GOT3 (cell line): ENCODE measurements at places on chromosomes 2 and 18.

DNA sequence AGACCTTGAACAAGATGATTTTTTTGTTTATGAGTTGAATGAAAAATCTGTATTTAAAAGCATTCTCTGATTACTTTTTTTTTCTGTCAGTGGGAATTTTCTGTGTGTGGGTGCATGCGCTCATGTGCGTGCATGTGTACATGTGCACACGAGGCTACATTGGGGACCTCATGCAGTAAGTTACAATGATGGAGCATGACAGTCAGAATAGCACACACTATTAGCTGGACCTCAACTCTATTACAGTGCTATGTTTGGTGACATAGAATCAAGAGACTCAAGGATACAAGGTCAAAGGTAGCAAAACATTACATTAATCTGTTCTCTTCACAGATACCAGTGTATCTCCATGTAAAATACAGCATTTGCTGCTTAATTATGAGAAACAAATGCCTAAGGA lies 276.8 kb upstream of the FIGN start:
- no peak for DNase-seq

GRCh38 chr2:216791303-216791702 lies 68.6 kb downstream of the TNP1 start:
- no peak for DNase-seq

GRCh38 chr2:160615706-160616105 lies 122.1 kb upstream of the RBMS1 start:
- DNase-seq, result no peak

GRCh38 chr18:24987303-24988252 lies 364.4 kb downstream of the ZNF521 start:
- DNase-seq, result no peak

DNA sequence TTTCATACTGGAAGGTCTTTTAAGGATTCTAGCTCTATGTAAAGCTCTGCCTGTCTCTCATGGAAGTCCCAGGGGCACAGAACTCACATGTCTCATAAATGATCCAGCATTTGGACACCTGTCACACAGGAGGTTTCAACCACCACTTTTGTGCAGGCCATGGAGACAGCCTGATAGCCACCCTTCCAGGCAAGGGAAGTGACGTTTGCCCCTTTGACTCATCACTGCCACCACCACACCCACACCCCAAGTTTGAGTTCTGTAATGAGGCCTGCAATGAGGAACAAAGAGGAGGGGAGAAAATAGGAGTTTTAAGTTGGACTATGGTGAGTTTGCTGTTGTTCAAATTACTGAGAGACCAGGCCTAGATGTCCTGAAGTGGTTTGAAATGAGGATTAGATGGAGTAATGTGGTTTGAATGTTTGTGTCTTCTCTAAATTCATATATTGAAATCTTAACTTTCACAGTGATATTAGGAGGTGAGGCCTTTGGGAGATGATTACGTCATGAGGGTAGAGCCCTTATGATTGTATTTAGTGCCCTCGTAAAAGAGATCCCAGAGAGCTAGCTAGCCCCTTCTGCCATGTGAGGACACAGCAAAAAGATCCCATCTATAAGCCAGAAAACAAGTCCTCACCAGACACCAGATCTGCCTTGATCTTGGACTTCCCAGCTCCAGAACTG lies 175.3 kb upstream of the EPHA4 start:
- DNase-seq, result no peak

DNA sequence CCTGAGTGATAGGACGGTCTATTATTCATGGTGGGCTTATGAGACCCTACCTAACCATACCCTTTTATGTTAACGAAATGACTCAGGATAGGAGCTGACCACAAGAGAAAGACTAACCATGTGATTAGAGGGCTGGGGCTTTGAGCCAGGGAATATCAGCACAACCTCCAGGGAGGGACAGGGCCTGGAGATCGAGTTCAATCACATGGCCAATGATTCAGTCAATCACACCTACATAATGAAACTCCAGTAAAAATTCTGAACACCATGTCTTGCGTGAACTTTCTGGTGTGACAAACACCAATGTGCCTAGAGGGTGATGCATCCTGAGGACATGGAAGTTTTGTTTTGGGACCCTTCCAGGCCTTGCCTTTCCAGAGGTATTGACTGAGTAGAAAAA lies 2.2 kb upstream of the TEX51 start:
- DNase-seq, result no peak

DNA sequence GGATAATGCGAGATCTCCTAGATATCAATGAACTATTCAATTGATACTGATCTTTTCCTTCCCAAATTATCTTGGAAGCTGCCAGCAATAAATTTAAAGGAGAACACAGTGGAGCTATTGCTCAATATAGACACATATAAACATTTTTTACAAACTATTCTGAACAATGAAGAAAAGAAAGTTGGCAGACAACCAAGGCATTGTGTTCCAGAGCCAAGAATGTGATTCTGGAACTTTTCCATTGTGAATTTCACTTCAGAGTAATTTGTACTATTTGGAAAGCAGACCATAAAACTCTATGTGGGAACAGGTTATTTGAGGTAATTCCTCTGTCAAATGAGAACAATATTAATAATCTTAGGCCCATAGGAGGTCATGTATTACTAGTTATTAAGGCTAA lies 588.2 kb downstream of the IRS1 start:
- no peak for DNase-seq

DNA sequence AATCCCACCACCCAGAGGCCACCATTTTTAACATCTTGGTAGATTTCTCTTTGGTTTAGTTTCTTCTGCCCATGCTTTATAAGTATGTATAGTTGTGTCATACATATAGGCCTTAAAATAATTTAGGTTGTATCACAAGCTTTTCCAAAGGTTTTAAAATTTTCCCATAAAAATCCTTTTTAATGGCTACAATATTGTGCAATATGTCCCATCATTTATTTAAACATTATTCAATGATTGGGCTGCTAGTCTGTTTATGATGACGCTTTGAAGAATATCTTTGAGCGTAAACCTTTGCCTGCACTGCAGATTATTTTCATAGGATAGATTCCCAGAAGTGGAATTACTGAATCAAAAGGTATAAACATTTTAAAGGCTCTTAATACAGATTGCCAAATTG lies 217.3 kb downstream of the CLIP4 start:
- no peak for DNase-seq

GRCh38 chr2:162518894-162519293 lies 175.0 kb downstream of the GCA start:
- DNase-seq, result no peak

DNA sequence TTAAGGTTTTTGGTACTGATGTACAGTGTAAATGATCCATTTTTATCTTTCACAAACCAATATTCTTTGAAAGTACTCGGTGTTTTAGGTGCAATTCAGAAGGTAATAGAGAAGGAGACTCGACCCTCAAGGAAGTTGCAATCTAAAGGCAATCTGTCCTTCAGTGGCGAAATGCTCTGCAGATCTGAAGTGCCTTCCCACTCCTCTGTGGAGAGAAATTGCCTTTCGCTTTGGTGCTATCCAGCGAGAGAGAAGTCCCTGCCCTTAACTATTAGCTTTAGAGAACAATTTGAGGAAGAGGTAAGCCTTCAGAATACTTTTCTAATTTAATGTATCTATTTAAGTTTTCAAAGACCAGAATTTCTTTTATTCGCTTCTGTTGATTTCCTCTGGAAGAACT lies 371.8 kb upstream of the FANCL start:
- DNase-seq, result no peak
